ENCODE measurements at places on chromosomes 1 and 21.

DNA sequence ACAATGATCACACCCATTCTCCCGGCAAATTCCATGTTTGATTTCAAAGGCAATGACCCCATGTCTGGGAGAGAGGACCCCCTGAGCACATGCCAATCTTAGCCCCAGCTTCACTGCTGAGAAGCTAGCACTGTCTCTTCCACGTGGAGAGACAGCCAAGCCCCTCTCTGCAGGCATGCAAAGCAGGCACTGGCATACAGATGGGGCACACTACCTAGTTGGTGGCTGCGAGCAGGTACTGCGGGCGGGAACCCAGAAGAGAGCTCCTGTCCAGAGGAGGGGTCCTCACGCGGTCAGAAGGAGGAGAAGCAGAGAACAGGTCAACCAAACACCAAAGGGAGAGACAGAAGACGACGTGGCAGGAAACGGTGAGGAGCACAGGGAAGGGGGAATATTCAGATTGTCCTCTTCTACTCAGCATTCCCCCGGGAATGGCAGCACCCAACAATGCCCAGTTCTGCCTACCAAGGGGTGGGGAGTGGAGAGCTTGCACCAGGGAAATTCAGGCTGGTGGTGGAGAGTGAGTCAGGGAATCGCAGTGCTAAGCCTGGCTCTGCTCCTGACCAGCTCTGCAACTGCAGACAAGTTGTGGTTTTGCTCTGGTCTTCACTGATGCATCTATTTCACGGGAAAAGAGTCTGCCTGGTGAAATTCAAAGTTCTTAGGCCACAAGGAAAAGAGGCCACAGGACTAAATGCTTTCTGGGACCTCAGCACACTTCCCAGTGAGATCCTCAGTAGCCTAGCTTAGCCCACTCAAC, 48.1 kb upstream of the GOLT1A start:
- no peak for DNase-seq

- no peak for DNase-seq
These were observed 20.4 kb downstream of the PBX1 start for GRCh38 chr1:164579381-164579780.

DNA sequence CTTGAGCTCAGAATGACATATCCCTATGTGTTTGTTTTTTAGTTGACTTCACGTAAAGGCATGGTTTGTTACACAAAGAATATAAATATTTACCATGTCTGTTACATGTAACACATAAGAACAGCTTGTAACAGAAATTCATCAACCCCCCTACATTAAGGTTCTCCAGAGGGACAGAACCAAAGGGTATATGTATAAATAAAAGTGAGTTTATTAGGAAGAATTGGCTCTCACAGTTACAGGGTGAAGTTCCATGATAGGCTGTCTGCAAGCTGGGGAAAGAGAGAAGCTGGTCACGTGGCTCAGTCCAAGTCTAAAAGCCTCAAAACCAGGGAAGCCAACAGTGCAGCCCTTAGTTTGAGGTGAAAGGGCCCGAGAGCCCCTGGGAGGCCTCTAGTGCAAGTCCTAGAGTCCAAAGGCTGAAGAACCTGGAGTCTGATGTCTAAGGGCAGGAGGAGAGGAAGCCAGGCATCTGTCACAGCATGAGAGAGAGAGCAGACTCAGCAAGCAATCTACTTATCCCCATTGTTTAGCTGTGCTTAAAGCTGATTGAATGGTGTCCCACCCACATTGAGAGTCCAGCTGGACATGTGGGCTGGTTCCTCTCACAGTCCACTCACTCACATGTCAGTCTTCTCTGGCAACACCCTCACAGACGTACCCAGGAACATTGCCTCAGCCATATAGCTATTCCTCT, 15.8 kb downstream of the THRAP3 start:
- no peak for DNase-seq

- DNase-seq: no peak
These were observed 26.0 kb downstream of the MACF1 start for GRCh38 chr1:39230261-39231190.

GRCh38 chr1:18803151-18803791, 56.2 kb downstream of the TAS1R2 start:
- DNase-seq: no peak

GRCh38 chr1:17680308-17680707, 74.8 kb upstream of the ACTL8 start:
- DNase-seq: no peak

DNA sequence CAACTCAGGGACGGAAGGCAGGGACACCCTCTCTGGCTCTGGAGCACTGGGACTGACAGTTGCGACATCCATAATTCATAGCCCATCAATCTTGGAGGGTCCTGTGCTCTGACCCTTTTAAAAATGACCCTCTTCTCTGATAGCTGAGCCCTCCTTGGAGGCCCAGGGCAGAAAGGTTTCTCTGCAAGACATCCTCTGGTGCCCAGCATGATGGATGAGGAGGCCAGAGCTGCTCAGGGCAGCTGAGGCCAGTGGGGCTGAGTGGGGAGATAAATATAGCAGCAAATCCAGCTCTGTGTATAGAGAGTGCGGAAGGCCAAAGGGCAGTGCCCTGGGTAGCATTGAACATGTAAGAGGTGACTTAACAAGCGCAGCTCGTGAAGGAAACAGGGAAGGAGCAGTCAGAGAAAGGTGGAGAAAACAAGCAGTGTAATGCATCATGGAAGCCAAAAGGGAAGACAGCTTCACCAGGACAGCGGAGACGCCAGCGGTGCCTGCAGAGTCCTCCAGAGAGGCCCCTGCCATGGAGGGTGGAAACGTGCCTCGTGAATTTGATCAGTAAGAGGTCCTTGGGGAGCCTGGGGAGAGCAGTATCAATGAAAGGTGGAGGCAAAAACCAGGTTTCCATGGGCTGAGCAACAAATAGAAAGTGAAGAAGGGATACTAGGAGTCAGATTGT, 50.4 kb upstream of the FMOD start:
- DNase-seq: no peak

GRCh38 chr1:94962409-94963265, 35.7 kb upstream of the CNN3 start:
- no peak for DNase-seq

DNA sequence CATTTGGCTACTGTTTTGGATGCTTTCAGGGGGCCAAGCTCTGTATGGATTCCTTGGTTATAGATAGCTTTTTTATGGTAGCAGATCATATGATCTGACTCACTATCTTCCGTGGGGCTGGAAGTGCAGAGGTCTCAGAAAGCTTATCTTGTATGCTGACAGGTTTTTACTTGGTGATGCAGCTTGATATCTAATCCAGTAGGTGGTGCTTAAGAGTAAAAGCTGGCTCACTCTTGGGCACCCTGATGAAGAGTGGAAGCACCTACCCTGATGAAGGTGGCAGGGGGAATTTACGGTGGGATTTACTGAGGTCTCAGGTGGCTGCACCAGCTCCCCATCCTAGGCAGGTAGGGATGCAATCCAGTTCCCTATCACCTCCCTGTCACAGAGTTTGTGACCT, 151.2 kb downstream of the PTBP2 start:
- no peak for DNase-seq

DNA sequence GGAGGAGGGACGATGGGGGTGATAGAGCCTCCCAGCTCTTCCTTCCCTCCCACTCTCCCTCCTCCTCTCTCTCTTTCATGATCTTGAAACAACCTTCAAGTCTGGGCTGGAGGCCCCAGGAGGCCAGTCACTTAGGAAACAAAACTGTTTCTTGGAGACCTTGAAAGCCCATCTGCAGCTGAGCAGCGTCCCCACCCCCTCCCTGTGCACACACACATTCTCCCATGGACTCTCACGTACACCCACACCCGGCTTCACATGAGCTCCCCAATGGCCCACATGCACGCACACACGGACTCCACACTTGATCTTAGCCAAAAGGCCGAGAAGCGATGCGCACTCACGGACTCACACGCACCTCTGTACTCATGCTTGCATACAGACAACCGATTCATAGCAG, 3.2 kb upstream of the ATP1A2 start:
- no peak for DNase-seq

DNA sequence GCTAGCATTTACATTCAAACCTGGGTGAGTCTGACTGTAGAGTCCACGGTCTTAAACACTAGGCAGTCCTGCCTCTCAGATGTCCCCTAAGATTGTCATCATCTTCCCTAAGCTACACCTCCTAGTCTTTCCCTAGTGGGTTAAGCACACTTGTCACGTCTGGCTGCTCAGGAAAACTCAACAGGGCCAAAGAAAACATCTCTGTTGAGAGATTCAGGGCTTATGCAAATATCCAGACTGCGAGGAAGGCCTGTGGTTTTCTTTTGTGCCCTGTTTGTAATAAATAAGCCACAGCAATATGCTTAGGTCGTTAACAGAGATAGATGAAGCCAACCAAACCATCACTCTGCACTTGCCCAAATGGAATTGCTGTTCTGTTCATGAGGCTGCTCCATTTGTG, 472.6 kb upstream of the DEPDC1 start:
- DNase-seq: no peak

DNA sequence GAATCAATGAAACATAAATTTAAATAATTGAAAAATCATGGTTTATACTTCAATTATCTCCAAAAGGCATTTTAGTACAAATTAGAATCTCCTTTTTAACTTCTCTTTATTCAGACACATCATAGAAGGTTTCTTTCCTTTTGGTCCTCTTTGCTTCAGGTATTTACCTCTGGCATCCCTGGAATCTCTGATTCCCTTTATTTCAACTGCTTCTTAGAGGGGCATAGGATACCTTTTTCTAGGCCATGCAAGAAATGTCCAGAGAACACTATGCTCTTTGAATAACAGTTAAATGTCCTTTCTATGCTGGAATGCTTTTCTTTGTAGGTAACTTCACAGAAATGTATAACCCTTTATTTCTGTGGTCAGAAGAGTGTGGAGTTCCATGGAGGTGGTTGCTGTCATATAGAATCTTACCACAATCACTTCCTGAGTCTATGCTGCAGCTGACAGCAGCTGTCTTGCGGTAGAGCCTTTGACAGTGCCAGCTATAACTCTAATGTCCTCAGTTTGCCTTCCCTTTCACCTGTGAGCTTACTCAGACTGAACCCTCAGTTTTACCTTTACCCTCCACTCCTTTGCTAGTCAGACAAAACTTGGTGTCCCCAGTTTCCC, 8.6 kb downstream of the LAMC2 start:
- DNase-seq: no peak

- no peak for DNase-seq
These were observed 3.8 kb downstream of the LMX1A start for GRCh38 chr1:165352442-165353293.

GRCh38 chr1:107865627-107866026, 99.4 kb downstream of the VAV3 start:
- DNase-seq: no peak

- DNase-seq: no peak
These were observed 42.4 kb downstream of the FBXO2 start for GRCh38 chr1:11611638-11612327.

DNA sequence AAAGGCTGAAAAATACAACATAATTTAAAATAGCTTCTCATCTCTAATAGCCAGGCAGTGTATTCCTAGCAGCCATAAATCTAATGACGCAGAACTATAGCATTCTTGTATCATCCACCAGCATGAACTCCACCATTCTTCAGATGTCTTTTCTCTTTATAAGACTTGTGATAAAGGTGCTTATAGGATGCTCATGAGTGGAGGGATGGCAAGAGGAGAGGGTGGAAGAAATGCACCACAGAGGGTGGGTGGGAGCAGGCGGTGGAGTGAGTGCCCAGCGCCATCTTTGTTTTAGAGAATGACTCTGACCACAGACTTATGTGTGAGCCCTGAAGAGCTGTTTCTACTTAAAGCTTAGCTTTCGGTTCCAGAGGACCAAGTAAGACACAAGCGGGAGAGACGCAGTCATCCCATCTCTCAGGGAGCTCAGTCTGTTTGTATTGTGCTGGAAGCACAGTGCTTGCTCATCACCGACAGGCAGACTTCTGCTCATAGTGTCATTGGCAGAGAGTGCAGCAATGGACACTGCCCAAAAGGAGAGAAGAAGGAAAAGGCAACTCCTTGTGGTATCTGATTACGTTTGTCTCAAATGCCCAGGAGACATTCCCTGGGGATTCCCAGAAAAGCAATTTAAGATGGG, 65.6 kb downstream of the KCNJ15 start:
- DNase-seq: no peak

DNA sequence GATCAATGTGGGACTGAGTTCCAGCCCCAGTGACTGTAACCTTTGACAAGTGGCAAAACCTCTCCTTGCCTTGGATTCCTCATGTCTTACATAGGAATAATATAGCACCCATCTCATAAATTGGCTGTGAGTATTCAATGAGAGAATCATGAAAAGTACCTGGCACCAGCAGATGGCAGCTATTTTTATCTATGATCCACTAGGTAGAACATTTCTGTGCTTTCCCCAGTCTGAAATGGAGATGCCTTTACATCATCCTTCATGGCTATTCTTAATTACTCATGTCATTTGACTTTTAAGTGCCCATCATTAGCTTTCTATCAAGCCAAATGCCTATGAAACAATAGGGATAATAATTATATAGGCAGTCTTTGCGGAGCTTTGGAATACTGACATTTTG, 130.1 kb downstream of the TGFB2 start:
- no peak for DNase-seq

DNA sequence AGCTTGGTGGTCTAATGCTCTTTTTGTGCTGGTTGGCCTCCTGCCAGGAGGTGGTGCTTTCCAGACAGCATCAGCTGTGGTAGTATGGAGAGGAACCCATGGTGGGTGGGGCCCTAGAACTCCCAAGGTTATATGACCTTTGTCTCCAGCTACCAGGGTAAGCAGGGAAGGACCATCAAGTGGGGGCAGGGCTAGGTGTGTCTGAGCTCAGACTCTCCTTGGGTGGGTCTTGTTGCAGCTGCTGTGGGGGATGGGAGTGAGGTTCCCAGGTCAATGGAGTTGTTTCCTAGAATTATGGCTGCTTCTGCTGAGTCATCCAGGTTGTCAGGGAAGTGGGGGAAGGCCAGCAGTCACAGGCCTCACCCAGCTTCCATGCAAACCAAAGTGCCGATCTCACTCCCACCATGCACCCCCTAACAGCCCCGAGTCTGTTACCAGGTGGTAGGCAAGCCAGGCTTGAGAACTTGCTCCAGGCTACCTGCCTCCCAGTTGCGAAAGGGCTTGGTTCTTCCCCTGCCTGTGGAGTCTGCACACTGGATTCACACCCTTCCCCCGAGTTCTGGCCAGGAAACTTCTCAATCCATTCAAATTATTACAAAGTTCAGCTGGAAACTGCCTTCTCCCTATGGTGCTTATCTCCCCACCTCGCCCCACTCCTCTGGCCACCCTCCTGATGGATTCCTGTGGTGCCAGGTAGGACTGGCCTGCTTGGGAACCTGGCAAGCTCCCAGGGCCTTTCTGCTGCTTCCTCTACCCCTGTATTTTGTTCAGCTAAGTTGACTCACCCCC, 37.8 kb downstream of the DRAM2 start:
- no peak for DNase-seq

- DNase-seq: no peak
These were observed 28.6 kb downstream of the CAMSAP2 start for GRCh38 chr1:200767321-200767720.

All from non-pigmented ciliary epithelial cell (primary cell).